ENCODE measurements at places on chromosomes 11 and 22.

DNA sequence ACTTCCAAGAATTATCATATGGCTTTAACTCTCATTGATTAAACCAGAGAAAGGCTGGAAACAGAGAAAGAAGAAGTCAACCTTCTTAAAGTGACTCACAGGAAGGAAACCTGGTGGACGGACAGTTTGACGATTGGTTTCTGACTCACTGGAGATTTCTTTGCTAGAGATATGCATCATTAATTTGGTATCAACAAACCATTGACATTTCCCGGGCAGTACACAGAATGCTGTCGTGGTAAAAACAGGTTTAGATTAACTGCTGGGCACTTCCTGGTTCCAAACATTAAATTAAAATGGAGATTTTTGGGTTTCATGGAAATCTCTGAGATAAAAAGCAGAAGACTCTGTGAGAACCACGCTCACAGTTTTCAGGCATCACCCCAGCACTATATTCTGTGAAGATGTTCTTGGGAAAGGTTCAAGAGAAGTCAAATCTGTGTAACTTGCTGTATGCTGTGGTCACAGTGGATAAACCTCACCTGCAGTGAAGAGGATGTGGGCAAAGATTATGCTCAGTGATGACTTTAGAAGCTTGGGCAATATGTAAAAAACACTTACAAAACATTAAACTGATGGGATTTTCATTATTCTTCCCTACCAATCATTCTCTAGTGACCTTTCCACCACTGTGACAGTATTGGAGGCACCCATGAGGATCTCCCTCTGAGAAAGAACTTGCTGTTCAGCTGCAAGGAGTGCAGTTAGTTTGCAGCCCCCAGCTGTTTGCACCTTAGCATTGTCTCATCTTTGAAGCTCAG, 61.1 kb upstream of the CD44 start:
- DNase-seq = no peak

DNA sequence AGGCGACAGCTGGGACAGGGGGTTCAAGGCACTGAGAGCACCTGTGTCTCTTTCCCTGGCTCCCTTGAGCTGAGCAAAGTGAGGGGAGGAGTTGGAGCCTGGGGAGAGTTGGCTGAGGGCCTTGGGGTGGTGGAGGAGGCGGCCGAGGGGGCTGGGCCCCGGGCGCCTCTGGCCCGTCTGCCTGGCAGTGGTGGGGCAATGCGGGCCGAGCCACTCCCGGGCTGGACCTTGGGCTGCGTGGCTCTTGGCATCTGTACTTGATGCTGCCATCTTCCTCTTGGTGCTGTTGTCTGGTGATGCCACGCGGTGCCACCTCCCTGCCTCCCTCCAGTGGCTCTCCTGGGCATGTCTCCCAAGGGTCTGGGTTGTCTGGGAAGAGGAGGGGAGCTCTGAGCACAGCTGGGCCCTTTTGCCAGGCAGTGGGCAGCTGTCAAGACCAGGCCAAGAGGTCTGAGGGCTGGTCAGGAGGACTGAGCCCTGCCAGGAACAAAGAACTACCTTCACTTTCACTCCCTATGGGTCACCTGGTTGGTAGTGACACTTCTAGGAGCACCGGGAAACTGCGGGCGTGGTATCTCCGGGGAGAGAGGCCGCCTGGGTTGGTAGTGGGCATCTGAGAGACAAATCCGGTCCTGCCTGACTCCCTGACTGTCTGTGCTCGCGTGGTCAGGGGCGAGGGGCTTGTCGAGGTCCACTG, 1.3 kb downstream of the GRIK4 start:
- DNase-seq = no peak

DNA sequence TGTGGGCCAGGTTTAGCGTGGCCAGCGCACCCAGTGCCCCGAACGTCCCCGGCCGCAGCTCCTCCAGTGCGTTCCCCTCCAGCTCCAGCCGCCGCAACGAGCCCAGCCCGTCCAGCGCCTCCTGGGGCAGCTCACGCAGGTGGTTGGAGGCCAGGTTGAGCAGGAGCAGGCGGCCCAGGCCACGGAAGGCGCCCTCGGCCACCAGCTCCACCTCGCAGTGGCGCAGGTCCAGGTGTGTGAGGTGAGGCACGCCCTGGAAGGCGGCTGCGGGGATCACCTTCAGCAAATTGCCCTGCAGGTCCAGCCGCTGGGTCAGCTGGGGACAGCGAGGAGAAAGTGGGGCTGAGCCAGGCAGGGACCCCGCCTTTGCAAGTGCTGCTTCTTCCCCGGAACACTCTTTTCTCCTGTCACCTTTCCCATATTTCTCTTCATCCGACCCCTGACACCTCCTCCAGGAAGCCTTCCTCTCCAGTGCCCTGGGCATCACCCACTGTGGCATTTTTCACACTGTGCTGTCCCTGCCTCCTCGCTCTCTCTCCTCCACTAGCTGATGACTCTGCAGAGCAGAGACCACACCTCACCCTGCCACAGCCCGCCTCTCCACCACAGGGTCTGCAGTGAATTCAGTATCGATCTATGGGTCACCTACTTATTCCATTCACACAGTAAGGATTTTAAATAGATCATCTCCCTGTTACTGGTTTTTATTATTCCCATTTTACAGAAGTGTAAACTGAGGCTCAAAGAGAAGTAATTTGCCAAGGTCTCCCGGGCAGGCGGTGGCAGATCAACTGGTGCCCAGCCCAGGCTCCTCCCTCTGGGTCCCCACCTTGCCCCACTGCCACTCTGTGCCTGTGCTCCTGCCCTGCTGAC, 1.9 kb downstream of the CHADL start:
- no peak for DNase-seq

DNA sequence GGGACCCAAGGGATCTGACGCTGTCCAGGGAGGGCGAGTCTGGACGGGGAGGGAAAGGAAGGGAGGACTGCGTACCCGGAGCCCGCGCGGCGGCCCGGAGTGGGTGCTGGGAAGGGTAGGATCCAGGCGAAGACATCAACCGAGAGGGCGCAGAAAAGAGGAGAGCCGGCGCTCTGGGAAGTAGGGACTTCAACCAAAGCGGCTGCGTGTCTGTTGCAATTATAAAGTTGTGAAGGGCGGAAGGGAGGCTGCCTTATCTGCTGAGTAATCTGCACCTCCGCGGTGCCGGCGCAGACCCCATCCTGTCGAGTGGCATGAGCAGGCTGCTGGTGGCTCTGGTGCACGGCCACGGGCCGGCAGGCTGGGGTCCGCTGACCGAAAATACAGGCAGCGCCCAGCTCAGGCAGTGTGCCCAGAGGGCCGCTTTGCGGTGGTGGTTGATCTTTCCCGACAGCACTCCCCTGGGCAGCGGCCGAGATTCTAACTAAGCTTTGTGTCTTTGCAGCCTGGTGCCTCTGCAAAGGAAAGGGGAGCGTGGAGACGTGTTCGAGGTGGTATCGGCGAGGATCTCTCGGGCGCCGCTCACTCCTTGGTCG, 978 bp downstream of the C11orf87 start:
- DNase-seq = peak; percentile 85

DNA sequence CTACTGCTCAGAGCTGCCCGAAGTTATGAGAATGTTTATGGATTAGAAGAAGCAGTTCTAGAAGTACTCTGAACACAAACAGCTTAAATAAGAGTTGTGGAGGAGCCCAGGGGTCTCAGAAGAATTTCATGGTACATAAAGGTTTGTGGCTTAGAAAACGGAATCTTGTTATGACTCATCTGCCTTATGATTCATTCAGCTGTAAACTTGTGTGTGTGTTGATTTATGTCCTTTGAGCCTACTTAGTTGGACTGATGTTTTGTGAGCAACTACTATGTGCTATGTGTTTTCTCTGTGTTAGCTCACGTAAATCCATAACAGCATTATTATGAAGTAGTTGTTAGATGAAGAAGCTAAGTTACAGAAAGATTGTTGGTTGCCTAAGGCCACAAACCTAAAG, 203.7 kb downstream of the PGR start:
- no peak for DNase-seq

GRCh38 chr11:68956547-68957254, 24.1 kb downstream of the MRGPRD start:
- no peak for DNase-seq

DNA sequence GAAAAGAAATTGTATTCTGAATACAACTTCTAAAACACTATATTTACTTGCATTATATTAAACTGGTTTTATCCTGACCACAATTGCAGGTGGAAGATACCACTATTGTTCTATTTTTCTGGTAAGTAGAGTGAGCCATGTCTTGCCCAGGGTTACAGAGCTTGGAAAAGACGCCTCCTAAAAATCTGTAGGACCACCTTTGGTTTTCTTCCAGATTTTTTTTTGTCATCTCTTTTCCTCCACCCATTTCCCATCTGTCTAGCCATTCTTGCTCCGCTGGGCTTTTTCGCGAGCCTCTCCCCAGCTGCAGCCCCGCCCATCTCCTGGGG, 294 bp upstream of the MTMR3 start:
- DNase-seq = no peak

GRCh38 chr22:45502215-45503049, at the start of gene FBLN1:
FBLN1 (plus strand) TSS chr22:45502883; CDS start chr22:45502986, 103 bp downstream.
- no peak for DNase-seq

Measured in osteocyte (in vitro differentiated cells).